Stimulated activated naive CD4-positive, alpha-beta T cell (primary cell): ENCODE measurements at places on chromosomes 6 and 20.

DNA sequence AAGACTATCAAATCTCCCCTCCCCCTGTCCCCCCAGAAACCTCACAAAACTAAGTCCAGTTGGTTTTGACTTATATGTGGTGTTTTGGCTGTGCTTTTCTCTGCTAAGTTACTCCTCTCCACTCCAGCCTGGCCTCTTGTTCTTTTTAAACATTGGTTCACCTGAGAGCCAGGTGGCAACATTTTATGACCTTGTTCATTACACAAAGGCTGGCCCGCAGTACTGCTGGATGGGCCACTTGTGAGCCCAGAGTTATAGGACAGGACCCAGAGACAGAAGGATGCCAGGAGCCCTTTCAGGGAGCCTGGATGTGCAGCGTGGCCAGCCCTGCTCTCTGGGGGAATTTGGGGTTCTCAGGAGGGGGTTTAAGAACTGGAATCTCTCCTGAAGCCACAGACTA is 90.0 kb downstream of the RAMACL start:
- DNase-seq: no peak

DNA sequence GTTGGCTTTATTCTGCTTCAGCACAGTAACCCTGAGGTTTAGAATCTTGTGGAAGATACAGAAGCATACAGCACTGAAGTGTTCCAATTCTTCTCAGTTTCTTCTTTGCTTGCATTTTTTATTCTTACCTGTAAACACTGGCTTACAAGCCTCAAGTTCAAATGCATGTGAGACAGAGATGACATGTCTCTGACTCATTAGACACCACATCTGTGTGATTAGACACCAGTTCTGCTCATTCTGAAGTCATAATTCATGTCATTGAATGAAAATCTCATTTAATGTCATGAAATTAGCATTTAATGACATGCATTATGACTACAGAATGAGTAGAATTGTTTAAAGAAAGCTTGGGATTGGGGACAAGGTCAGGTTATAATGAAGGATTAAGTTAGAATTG is 5.8 kb downstream of the GZF1 start:
- no peak for DNase-seq

GRCh38 chr6:105986998-105987397 is 99.1 kb upstream of the PRDM1 start:
- no peak for DNase-seq

- no peak for DNase-seq
Measured at GRCh38 chr6:147040121-147040910, 163.9 kb upstream of the STXBP5 start.

DNA sequence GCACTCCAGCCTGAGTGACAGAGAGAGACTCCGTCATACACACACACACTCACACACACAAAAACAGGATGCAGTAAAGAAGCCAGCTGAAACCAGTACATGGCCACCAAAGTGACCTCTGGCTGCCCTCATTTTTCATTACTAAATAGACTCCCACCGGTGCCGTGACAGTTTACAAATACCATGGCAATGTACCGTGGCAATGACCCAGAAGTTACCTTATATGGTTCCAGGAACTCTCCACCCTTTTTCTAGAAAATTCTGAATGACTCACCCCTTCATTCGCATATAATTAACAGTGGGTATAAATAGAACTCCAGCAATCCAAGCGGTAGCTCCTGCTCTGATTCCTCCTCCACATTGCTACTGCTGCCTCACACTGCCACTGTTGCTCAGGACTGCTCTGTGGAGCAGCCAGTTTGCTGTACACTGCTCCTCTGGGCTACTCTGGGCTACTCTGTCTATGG is 57.7 kb downstream of the SNX5 start:
- DNase-seq: no peak

DNA sequence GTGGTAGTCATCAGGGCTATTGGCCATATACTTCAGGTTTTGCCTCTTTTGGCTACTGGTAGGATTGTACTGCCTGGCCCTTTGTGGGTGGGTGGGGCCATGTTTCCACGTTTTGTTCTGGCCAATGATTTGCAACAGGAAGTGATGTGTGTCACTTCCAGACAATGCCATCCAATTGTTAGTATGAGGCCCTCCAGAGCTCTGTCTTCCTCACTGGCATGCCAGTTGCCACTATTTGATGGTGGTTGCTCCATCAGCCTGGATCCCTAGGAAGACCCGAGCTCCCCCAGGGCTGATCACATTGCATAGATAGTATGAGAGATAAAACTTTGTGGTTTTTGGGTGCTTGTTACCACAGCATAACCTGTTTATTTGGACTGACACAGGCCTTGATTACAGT is 7.7 kb upstream of the LRRN4 start:
- no peak for DNase-seq

GRCh38 chr6:142764311-142764710 is 180.7 kb downstream of the HIVEP2 start:
- DNase-seq: no peak

GRCh38 chr6:150325066-150325772 is 43.6 kb upstream of the IYD start:
- no peak for DNase-seq

DNA sequence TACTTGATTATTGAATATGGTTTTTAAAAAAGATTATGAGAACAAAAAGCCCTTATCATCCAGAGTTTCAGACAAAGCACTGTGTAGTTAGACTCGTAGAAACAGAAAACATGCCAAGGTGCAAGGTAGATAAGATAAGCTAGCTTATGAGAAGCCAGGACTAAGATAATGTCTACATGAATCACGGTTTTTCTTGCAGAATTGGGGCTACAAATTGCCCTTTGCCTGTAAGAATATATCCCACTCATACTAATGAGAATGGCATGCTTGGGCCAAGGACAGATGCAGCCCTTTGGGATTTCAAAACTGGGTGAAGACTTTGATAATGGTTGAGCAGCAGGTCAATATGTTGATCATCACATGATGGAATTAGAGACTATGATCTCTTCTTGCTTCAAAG is 165.3 kb upstream of the PREP start:
- no peak for DNase-seq

DNA sequence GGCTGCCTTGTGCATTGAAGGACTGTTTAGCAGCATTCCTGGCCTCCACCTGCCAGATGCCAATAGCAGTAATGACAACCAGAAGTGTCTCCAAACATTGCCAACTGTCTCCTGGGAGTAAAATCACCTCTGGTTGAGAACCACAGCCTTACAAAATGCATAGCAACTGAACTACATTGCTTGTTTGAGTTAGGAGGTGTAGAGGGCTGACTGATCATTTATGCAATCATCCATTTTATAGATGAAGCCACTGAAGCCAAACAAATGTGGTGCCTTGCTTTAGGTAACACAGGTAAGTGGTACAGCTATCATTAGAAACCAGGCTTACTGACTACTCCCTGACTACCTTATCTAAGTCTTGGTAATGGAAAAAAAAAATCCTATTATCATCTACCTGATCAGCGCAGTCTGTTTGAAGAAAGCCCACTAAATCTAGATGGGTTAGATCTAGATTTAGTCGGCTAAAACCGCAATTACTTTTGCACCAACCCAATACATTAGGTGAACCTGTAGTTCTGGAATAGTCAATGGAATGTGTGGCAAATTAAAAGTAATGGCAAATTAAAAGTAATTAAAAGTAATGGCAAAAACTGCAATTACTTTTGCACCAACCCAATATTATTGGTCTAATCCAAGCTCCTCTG is 47.7 kb upstream of the F13A1 start:
- DNase-seq: no peak

DNA sequence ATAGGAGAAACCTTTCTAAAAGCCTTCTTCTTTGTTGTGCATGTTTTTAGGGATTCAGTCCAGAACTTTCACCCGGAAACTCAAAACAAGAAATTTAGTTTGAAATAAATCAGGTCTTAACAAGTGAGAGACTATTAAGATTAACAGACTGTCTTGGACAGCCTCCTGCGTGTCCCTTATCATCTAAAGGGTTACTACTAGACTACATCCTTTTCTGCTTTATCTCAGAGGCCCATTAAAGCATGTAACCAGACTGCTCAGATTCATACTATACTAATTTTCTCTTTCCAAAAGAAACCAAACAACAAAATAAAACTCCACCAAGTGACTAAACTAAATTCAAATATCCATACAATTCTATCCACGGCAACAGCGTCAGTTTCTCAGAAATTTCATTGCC is 173.8 kb downstream of the GMPR start:
- no peak for DNase-seq

DNA sequence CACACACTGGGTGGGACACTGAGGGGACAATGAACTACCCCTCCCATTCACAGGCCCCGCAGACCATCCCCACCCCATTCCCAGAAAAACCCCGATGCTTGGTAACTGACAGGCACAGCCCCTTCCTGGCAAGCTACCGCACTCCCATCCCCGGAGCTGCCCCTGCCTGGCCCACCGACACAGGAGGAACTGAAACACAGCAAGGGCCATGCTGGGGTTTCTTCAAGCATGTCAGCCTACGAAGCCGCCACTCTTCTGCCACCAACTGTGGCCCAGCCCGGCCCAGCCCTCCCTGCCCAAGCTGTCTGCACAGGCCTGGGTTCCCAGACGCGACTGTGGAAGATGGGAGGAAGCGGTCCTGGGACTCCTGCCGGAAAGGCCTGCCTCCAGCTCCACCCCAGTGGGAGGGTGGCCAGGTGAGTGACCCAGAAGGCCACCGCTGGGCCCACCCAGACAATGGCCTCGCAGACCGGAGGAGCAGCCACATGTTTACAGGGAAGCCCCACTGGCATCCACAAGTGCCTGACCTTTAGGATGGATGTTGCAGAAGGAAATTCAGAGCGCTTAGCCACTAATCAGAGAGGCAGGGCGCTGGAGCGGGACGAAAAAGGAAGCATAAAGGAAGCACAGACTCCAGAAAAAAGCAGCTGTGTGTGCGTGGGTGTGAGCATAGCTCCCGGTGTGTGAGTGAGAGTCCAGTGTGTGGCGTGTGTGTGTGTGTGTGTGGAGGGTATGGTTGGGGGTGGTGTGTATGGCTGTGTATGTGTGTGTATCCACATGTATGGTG is 91.6 kb downstream of the PRND start:
- DNase-seq: no peak

GRCh38 chr6:140850438-140850837 is 1282.3 kb upstream of the GJE1 start:
- DNase-seq: no peak

- no peak for DNase-seq
Measured at GRCh38 chr6:13484138-13484708, 3.2 kb downstream of the GFOD1 start.

DNA sequence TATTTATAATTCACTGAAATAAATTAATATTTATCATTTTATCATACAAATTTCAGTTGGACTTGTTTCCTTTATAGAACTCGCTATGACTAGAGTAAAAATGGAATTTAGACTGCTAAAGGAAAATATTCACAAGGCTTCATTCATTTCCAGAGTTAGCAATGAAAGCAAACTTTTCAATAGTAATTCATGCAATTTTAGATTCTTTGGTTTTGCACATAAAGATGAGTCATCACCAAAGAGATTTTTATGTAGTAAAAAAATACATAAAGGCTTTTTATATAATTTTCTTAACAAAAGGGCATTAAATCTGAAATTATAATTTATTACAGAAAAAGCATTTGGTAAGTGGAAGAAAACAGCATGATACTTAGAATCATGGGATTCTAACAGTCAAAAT is 37.2 kb upstream of the STXBP5 start:
- no peak for DNase-seq

DNA sequence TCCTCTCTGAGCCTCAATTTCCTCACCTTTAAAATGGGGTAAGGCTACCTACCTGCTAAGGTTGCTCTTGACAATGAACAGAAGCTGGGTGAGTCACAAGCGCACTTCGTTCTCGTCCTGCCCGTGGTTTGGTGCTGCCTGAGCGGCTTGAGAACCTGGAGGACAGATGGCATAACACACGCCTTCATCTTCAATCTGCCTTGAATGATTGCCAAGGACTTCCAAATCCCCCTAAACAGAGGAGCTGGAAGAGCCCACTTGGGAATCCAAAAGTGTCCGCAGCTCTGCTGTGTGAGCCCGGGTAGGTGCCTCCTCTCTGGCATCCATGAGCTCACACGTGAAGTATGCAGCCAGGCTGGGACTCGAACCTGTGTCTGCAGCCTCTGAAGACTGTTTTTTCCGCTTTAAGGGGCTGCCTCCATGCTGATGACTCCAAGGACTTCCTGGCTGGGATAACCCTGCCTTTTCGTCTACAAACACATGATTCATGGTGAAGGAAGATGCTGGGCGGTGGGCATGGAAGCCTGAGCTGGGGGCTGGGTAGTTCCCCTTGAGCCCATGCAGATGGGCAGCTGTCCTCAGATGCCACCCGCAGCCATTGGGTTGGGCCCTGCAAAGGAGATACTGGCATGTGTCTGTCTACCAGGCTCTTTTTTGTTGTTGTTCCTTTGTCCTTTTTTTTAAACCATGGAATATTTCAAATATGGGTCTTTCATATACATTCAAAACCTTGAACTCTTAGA is 25.3 kb upstream of the CSNK2A1 start:
- no peak for DNase-seq

GRCh38 chr6:117404548-117404947 is 21.2 kb downstream of the ROS1 start:
- DNase-seq: no peak

- DNase-seq: no peak
Measured at GRCh38 chr6:152952045-152952444, 30.8 kb downstream of the FBXO5 start.

GRCh38 chr6:31888276-31889258 is 8.9 kb downstream of the EHMT2 start:
- peak; percentile 48 for DNase-seq

- DNase-seq: no peak
Measured at GRCh38 chr6:29465801-29466200, 8.8 kb downstream of the OR2H1 start.

GRCh38 chr6:11185204-11185842 is 47.1 kb downstream of the NEDD9 start:
- DNase-seq: no peak

- no peak for DNase-seq
Measured at GRCh38 chr6:15484821-15485220, 178.0 kb downstream of the DTNBP1 start.

- DNase-seq: no peak
Measured at GRCh38 chr6:169961772-169962561, 210.5 kb downstream of the ERMARD start.

DNA sequence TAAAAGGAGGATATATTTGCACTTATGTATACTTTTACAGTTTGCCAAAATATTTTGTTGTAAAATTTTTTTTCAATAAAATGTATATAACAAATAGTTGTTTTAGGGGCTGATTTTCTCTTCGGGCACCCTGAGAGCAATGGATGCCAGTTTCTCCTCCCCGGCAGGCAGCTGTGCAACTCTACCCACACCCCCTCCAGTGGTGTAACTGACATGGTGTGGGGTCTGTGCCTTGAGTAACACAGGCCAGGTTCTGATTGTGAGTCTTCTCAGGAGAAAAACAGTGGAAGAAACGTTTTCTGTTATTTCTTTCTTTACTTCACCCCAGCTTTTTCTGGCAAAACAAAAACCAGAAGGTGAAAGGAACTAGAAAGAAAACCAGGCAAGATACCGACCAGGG is 6.1 kb downstream of the FOXF2 start:
- DNase-seq: no peak

- no peak for DNase-seq
Measured at GRCh38 chr20:63702751-63703470, 4.9 kb downstream of the ARFRP1 start.

- no peak for DNase-seq
Measured at GRCh38 chr6:130211691-130212090, 11.1 kb downstream of the SAMD3 start.
